ENCODE measurements at places on chromosomes 7 and 10.

DNA sequence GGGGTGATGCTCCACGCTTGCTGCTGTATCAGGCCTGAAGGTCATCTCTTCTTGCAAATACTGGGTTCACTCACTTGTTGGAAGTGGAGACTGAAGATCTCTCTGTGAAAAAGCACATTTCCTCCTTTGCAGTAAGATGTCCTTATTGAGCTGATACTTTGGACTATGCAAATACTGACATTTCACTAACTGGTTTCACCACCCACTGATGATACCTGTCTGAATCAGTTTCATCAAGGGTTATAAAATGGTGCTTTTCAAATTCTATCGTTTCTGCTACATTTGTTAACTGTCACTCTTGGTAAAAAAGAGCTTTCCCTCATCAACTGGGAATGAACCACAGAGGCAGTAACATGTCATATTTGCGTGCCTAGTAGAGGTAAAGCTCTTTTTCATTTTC, 35.5 kb downstream of the RAB19 start:
- no peak for DNase-seq

- DNase-seq = no peak
Observed at GRCh38 chr7:21544303-21544656, 1.4 kb downstream of the DNAH11 start.

GRCh38 chr7:4758791-4759190, 16.6 kb upstream of the AP5Z1 start:
- no peak for DNase-seq

GRCh38 chr7:10662982-10663884, 310.4 kb upstream of the PHF14 start:
- no peak for DNase-seq

GRCh38 chr10:70334526-70335245, 47.7 kb downstream of the LRRC20 start:
- DNase-seq = no peak

GRCh38 chr7:157585113-157585861, 248.5 kb downstream of the DNAJB6 start:
- DNase-seq = no peak

DNA sequence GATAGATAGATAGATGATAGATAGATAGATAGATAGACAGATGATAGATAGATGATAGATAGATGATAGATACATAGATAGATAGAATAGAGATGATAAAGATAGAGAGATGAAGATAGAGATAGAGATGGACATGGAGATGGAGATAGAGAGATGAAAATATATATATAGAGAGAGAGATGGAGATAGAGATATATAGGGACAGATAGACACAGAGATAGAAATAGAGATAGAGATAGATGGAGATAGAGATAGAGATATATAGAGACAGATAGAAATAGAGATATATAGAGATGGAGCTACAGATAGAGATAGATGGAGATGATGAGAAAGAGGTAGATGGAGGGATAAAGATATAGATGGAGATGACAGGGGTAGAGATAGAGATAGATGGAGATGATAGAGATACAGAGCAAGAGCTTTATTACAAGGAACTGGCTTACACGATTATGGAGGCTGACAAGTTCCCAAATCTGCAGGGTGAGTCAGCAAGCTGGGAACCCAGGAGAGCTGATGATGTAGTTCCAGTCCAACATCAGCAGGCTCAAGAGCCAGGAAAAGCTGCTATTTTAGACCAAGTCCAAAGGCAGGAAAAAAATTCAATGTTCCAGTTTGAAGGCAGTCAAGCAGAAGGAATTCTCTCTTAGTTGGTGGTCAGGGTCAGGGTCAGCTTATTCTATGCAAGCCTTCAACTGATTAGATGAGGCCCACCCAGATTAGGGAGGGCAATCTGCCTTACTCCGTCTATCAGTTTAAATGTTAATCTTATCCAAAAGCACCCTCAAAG, 37.1 kb downstream of the CAV1 start:
- DNase-seq = no peak

DNA sequence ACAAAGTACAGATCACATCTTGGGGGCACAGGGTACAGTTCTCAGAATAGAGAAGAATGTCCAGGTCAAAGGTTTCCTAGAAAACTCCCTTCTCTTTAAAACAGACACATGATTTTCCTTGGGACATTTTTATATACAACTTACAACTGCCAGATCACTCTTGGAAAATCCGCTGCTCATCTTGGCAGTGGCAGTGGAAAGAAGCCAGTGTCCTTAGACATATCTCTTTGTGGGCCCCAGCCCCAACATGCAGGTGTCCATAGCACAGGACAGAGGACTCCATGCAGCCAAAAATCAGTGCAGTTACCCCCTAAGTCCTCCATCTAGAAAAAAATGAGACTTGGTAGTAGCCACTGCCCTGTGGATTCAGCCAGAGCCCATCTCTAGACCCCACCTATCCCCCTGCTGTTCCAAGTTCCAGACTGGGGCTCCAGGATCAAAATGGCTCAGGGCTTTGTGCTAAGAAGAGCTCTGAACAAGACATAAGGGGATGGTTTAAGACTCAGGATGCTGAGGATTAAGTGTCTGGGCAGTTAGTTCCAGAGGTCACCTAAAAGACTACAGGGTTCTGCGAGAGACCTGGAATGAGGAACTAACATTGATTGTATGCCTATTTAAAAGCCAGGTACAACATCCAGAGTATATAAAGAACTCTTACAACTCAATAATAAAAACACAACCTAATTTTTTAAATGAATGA, 34.4 kb downstream of the HIPK2 start:
- DNase-seq = no peak

- no peak for DNase-seq
Observed at GRCh38 chr10:15632456-15633091, 87.1 kb downstream of the ITGA8 start.

GRCh38 chr10:36301139-36301538, 659.0 kb upstream of the FZD8 start:
- no peak for DNase-seq

DNA sequence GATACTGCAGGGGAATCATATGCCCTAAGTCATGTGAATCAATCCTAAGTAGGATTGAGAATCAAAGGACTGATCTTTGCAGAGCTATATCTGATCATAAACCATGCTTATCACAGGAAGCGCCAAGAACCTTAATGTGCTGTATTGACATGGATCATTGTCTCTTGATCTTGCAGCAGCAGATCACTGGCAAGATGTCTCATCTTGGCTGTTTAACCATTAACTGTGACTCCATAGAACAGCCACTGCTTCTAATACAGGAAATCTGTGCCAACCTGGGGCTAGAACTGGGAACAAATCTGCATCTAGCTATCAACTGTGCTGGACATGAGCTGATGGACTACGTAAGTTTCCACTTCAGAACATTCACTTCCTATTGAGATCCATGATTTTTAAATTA, 21.6 kb downstream of the ENO4 start:
- no peak for DNase-seq

GRCh38 chr7:87499494-87499893, 24.0 kb upstream of the ABCB4 start:
- no peak for DNase-seq

- DNase-seq = no peak
Observed at GRCh38 chr10:77138541-77138940, 499.1 kb downstream of the KCNMA1 start.

DNA sequence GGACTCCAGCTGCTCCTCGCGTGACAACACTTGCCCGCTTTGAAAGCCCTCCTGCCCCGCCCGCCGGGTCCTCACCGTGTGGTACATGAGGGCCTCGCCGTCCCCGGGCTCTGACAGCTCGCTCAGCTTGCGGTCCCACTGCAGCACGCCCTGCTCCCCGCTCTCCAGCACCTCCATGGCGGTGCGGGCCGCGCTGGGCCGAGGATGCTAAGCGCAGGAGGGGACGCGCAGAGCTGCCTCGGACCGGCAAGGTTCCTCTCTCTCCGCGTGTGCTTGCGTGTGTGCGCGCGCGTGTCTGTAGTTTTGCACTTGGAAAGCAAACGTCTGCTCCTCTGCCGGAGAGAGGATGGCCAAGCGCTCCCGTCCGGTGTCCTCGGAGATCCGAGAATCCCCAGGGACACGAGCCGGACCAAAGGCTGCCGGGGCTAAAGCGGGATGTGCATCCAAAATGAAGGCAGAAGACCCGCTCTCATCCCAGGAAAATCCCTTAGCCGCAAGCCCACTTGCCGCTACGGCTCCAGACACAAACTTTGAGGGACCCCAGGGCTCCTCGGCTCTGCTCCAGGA, at the start of gene CREB3L2:
Gene CREB3L2, minus strand, starts transcription at position 558 of the 567 bp plus-strand sequence. Its CDS starts 381 bp downstream, at position 177.
- peak; percentile 69 for DNase-seq

GRCh38 chr7:73626814-73627213, 2.5 kb upstream of the MLXIPL start:
- no peak for DNase-seq

DNA sequence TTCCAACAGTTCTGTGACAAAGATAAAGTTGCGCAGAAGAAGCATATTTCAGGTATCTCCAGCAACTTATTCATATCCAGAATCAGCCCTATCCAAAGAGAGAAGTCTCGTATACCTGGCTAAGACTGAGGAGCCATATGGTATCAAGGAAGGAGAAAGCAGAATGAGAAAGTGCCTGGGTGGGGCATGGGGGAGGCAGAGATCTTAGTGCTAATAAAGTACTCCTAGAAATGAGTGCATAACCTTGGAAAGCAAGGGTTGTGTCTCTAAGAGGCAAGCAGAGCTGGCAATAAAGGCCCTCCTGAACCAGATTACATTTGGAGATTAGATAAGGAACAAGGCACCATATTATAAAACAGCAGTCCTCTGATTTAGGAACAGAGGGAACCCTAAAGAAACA, 12.7 kb downstream of the TASOR2 start:
- no peak for DNase-seq

DNA sequence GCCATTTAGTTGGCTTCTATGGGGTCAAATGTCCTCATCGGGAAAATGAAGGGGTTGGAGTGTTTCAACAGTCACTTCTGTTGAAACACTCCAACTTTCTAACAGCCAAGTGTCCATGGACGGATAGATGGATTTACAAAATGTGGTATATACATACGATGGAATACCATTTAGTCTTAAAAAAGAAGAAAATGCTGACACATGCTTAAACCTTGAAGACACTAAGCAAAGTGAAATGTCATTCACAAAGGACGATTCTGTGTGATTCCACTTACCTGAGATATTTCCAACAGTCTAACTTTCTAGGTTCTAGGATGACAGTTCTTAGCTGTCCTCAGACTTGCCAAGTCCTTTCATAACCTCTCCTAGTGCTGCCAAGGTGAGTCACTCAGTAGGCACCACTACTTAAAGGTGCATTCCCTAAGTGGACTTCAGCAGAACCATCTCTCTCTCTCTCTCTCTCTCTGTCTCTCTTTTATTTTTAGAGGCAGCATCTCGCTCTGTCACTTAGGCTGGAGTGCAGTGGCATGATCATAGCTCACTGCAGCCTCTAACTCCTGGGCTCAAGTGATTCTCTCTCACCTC, 69.0 kb downstream of the DENND2A start:
- no peak for DNase-seq

- DNase-seq = no peak
Observed at GRCh38 chr7:122397381-122397780, 92.8 kb upstream of the FEZF1 start.

- DNase-seq = no peak
Observed at GRCh38 chr10:88379575-88379974, 203.5 kb downstream of the RNLS start.

DNA sequence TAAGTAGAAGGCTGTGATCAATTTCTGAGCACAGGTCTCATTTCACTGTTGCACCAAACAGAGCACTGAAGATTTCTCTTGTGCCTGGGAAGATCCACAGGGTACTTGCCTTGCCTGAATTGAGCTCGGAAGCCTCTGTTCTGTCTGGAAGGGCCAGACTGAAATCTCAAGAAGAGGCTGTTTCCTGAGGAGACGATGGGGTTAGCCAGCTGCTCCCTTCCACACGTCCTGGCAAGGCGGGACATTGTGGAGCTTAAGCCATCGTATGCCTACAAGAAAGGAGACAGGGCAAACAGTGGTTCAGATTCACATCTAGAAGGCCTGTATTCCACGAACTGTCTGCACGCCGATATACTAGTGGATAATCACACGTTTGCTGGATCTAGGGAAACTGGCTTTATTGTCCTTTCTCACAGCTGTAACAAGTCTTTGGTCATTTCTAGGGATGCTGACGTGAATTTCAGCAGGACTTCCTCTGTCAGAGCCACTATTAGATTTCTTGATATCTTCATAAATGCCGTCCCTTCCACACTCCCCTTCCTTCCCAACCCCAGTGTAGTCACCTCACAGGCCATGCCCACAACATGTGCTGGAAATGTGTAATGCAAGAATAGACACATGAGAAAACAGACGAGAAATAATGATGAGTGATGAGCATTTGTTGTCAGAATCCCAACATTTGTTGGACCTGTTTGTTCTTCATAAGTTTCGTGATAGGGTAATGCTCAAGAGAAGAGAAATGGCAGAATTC, 137.2 kb upstream of the RSU1 start:
- DNase-seq = no peak

DNA sequence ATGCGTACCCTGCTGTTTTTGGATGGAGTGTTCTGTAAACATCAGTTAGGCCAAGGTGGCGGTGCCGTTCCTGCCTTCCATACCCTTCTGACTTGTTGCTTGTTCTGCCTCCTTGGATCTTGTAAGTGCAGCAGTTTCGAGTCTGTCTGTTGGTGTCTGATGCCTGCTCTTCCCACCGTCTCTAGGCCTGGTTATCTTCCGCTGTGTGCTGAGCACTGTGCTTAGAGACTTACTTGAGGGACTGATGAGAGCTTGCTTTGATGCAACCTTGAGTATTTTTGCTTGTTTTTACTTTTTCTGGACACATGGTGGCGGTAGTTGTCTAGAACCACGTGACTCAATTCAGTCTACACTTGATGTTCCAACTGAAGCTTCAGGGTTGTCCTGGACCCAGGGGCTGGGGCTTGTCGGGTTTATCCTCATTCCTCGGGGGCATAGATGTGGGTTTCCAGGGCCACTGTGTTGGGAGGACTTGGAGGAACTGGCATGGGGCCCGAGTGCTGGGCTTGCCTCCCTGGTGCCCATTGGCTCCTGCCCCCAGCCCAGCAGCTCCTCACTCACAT, 14.4 kb upstream of the SPRN start:
- no peak for DNase-seq

DNA sequence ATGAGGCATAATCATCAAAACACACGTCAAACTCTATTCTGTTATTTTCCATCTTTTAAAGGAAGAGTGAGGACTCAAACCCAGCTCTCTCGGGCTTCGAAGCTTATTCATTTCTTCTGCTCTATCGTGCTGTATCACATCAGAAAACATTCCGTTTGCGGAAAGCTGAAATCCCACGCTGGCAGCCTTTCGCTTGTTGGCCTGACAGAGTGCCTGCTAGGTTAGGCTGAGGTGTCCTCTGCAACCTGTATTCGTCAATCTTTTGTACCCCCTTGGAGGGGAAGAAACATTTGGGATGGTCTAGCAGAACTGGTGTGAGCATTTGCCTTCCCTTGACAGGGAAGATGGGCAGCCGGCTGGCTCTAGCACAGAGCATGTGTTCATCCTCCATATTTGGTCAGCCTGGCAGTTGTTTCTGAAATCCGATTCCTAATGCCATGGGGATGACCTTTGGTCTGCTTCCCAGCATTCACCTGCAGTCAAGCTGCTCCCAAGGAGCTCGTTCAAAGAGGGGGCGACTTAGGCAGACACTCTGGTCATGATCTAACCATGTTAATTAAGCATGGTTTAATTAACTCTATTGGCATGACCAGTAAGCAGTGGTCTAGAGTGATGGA, 55.2 kb downstream of the TACC2 start:
- DNase-seq = no peak

GRCh38 chr10:11509036-11509435, 102.4 kb downstream of the USP6NL start:
- no peak for DNase-seq

- DNase-seq = no peak
Observed at GRCh38 chr7:33731912-33732311, 173.4 kb upstream of the BMPER start.

- DNase-seq = no peak
Observed at GRCh38 chr10:124894569-124895215, 47.2 kb upstream of the ZRANB1 start.

Data from activated CD4-positive, CD25-positive, alpha-beta regulatory T cell treated with anti-CD3 and anti-CD28 coated beads, Interleukin-2, amount 50 U/mL, for 72 hours (primary cell).